ENCODE measurements at places on chromosomes 13 and 19.

- DNase-seq = no peak
Measured at GRCh38 chr13:113732961-113733950, 25.8 kb upstream of the TMEM255B start.

DNA sequence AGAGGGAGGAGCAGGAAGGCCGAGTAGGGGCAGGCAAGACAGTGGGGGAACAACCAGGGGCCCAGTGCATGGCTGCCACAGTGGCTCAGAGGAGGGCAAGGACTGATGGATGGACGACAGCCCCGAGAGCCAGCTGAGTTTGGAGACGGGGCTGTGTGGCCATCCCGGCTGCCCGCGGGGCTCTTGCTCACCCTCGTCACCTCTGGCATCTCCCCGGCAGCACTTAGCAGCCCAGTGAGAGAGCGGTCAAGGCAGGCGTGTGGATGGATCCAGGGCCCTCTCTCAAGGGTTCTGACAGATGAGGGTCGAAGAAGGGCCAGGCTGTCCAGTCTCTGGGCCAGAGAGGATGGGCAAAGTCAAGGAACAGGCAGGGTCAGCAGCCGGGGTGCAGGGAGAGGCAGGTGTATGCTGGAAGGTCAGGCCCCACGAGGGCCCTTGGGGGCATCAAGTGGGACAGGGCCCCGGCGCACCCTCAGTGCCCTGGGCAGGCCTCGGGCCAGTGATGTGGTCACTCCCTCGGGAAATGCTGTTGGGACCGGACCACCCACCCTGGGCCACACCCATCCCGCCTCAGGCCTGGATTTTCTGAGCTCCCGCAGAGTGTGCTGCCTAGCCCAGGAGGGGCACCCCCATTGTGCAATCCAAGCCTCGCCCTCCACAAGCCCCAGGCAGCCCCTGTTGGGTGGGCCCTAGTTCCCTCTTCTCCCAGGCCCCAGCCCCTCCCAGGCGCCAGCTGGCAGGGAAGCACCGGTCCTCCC lies 56.4 kb upstream of the TPM4 start:
- no peak for DNase-seq

- no peak for DNase-seq
Measured at GRCh38 chr13:75486146-75487062, 4.4 kb upstream of the TBC1D4 start.

- DNase-seq = no peak
Measured at GRCh38 chr19:51251468-51251820, 564 bp downstream of the SIGLECL1 start.

DNA sequence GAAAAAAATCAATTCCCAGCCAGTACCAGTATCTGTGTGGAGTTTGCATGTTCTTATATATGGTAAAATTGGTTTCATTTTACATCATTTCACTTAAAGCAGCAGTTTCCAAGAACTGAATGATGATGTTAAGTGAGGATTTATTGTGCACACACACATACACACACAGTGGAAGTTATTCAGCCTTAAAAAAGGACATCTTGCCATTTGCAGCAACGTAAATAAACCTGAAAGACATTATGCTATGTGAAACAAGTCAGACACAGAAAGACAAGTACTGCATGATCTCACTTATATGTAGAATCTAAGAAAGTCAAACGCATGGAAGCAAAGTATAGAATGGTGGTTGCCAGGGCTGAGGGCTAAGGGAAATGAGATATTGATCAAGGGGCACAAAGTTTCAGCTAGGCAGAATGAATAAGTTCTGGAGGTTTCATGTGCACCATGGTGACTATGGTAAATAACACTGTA lies 5.3 kb downstream of the SIGLECL1 start:
- DNase-seq = no peak

- DNase-seq = no peak
Measured at GRCh38 chr13:110280231-110280813, 26.6 kb downstream of the COL4A1 start.

DNA sequence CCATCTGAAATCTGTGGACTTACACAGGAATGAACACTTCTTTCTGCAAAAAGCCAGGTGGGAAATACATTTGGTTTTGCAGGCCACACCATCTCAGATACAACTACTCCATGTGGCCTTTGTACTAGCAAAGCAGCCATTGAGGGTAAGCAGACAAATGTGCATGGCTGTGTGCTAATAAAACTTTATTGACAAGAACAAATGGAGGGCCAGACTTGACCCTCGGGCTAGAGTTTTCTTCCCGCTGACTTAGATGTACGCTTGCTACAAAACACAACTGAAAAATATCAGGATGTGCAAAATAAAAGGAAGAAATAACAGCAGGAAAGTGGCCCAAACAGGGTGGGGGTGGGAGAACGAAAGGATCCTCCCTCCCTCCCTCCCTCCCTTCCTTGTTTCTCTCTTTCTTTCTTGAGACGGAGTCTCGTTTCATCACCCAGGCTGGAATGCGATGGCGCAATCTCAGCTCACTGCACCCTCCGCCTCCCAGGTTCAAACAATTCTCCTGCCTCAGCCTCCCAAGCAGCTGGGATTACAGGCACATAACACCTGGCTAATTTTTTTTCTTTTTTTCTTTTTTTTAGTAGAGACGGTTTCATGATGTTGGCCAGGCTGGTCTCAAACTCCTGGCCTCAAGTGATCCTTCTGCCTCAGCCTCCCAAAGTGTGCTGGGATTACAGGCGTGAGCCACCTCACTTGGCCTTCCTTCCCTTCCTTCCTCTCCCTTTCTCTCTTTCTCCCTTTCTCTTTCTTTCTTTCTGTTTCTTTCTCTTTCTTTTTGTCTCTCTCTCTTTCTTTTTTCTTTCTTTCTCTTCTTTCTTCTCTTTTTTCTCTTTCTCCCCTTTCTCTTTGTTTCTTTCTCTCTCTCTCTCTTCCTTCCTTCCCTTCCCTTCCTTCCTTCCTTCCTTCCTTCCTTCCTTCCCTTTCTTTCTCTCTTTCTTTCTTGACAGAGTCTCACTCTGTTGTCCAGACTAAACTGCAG lies 29.3 kb downstream of the CCL25 start:
- no peak for DNase-seq

Measured in renal pelvis (tissue), 12 donors.